Muscle of leg (tissue), 16 donors: ENCODE measurements at places on chromosomes 5 and 9. TPM values are rescaled to one million over a fixed set of nuclear protein-coding genes. Genes with fewer than 3 reads are reported as not detected.
A peak's percentile ranks its signal among the peaks of the same experiment; 100 is the strongest.

- DNase-seq = no peak
Measured at GRCh38 chr5:31770998-31771397, 132.1 kb downstream of the PDZD2 start.

DNA sequence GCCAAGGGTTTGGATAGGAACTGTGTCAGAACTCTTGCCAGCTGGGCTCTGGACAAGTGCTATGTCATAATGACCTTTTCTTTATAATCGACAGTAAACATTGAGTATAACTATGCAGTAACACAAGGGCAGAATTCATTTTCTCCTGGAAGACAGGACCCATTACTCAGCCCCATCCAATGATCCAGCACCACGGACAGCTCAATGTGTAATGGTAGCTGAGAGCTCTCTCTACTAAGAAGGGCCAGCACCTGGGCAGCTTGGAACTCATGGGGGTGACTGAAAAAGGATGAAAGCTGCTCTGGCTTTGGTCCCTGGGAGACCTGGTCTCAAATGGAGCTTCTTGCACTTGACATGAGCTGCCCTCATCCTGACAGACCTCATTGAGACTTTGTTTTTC lies 347.8 kb downstream of the TRIM32 start:
- peak; percentile 57 for DNase-seq

GRCh38 chr5:96881511-96882115 lies 5.3 kb downstream of the ERAP2 start:
- no peak for DNase-seq

Gene SLC6A19
- polyA plus RNA-seq = 9.9 TPM

Gene IL17B
- 238 TPM for polyA plus RNA-seq

- DNase-seq = no peak
Measured at GRCh38 chr9:115276621-115277020, 158.7 kb upstream of the TNC start.

GRCh38 chr5:138629392-138629791 lies 54.2 kb upstream of the HSPA9 start:
- no peak for DNase-seq
